ENCODE measurements at places on chromosomes 5 and 9.

DNA sequence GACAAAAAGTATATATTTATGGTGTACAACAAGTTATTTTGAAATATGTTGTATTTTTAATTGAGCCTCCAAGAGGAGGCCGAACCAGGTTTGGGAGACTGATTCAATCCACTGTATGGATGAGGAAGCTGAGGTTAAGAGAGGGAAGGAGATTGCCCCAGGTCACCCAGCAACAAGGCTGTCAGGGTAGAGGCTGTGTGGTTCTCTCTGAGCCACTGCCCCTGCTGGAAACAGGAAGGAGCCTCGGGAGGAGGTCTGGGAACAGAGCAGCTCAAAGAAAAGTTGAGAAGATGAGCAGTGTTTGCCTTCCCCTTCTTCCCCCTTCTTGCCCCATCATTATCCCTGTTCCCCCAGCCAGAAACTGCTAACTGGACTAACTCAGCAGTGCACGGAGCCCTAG, 6.6 kb upstream of the FAT2 start:
- no peak for DNase-seq

DNA sequence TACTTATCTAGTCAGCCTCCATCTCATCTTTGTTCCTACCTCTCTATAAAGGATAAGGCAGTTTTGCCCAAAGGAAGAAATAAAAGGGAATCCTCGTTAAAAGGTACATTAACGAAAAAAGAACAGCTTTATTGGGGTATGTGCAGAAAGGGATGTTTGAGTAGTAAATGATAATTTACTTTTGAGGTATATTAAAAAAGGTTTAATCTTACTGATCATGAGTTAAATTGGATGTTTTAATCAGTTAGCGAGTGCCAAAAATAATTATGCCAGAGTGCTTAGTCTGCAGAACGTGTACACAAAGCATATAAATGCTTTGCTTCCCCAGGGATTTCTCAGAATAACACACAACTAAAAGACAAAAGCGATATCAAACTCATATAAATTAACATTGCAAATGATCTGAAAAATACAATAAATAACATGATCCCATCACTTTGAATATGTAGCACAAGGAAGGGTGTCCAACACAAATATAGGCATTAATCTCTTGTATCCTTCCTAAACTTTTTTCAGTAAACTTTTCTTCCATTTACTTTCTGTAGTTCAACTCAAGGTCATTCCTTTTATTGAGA, 865.0 kb downstream of the NR2F1-AS1 start:
- no peak for DNase-seq

DNA sequence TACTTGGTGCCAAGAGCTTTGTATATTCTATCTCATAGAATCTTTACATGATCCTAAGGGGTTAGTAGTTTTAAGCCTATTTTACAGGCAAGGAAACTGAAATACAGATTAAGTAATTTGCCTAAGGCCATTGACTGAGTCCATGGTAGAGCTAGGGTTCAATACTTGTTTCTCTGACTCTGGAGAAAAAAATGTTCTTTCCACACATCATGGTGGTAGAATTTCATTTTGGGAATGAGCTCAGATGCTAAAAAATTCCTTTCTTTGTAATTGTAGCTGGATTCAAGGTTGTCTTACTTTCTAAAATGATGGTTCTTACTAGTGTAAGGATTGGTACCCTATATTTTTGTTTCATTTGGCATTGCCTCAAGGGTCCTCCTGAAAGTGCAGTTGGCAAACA, 86.0 kb downstream of the ANKRD55 start:
- DNase-seq = no peak

GRCh38 chr9:91714020-91714806, 235.8 kb downstream of the ROR2 start:
- no peak for DNase-seq

- no peak for DNase-seq
Observed at GRCh38 chr5:3282841-3283240, 312.8 kb upstream of the IRX1 start.

- no peak for DNase-seq
Observed at GRCh38 chr9:133932633-133933032, 59.5 kb downstream of the VAV2 start.

GRCh38 chr9:87513161-87513560, 15.5 kb downstream of the DAPK1 start:
- DNase-seq = no peak

DNA sequence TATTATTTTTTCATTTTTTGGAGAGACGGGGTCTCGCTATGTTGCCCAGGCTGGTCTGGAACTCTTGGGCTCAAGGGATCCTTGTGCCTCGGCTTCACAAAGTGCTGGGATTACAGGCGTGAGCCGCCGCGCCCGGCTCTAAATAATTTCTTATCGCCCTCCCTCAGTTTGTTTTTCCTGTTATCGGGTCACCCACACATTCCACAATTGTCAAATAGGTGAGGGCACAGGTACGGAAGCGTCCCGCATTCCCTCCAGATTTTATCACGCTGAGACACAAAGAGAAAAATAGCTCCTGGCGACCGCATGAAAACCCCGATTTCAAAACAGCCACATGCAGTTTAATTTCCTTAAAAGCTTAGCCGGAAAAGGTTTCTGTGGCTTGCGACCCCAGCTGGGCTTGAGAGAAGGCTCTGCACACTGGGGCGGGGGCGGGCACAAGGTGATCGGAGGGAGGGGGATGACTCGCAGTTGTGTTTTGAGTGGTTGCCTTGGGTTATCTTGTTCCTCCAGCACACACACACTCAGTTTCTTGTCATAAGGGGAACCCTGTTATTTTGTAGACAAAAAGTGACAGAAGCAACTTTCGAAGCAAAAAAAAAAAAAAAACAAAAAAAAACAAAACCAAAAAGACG, 717 bp upstream of the IQGAP2 start:
- peak; percentile 58 for DNase-seq

All from activated CD8-positive, alpha-beta memory T cell treated with anti-CD3 and anti-CD28 coated beads for 4 hours (primary cell).